Renal pelvis (tissue), 12 donors: ENCODE measurements at places on chromosomes 16 and 17. TPM values are rescaled to one million over a fixed set of nuclear protein-coding genes. Genes with fewer than 3 reads are reported as not detected.
A peak's percentile ranks its signal among the peaks of the same experiment; 100 is the strongest.

DNA sequence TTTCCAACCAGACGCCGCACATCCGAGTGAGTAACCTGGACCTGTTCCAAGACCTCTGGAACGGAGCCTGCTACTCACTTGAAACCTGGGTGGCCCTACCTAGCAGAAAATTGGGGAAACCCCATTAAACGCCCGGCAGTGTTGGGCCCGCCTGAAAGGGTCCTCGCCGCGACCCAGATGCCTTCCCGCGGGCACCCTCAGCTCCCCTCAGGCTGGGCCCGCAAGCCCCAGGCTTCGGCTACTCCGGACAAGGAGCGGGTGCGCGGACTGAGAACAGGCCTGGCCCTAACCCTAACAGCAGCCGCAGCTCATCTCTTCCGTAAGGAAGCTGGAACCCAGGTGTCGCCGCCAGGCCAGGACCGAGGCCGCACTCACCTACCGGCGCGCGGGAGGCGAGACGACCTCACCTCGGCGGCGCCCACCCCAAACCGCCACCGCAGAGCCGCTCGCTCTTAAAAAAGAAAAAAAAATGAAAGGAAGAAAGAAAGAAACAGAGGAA is 344 bp downstream of the PSME3IP1 start:
- peak; percentile 28 for DNase-seq

DNA sequence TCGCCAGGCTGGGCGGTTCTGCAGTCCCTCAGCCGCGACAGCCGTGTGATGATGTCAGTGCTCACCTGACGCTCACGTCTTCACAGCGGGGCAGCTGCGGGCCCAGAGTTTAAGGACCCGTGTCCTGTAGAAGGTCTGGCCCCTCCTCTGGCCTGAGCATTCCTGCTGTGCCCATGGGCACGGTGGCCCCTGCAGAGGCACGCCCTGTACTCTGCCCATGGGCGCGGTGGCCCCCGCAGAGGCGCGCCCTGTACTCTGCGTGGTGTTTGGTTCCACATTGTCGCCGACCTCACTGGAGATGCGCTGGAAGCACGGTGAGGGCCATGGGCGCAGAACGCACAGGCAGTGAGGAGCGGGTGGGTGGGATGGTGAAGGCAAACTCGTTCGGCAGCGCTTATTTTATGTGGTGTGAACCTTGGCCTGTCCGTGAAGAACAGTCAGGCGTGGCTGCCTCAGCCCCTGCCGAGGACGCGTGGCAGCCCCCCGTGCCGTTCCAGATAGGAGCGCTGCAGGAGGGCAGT is 122.0 kb downstream of the BANP start:
- DNase-seq = no peak

GRCh38 chr16:886084-886543 is 84.7 kb downstream of the LMF1 start:
- no peak for DNase-seq

- peak; percentile 64 for DNase-seq
These were observed 9.0 kb downstream of the SLC5A10 start for GRCh38 chr17:18960803-18961511.

Gene CES4A
- 7.3 TPM for polyA plus RNA-seq

GRCh38 chr16:46929378-46930332 is 43.8 kb downstream of the DNAJA2 start:
- peak; percentile 28 for DNase-seq

- no peak for DNase-seq
These were observed 47.1 kb downstream of the RPTOR start for GRCh38 chr17:80591788-80592187.
